ENCODE measurements at places on chromosomes 16 and 17.

- DNase-seq: no peak
These were observed at the start of gene CLDN6 for GRCh38 chr16:3017794-3018506. Gene CLDN6, minus strand, starts transcription at chr16:3018183. Its CDS starts 2,162 bp downstream, at chr16:3016021.

DNA sequence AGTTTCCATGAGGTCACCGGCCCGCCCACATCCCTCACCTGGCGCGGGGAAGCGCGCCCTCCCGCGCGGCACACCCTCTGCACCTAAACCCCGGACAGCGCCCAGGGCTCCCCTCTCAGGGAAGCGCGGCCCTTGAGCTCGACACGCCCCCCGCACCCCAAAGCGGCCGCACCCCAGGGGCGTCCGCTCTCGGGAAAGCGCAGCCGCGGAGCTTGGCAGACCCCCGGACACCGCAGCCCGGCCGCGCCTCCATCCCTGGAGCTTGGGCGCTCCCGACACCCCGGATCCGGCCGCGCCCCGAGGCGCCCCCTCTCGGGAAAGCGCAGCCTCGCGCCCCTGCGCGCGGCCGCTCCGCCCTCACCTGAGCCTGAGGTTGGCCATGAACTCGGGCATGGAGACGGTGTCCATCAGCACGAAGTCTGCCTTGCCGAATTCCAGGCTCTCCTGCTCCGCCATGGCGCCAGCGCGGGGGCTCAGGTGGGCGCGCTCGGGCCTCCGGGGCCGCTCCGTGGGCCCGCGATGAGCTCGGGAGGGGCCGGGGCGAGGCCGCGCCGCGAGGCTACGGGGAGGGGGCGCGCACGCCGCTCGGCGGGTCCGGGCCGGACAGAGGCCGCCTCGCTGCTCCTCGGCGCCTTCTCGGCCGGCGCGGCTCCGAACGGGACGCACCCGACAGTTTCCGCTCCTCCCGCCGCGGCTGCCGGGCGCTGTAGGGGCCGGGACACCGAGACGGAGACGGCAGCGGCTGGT lies at the start of gene MYO1D:
Gene MYO1D, minus strand, starts transcription at position 708 of the 747 bp plus-strand sequence. Its CDS starts 252 bp downstream, at position 456.
- peak; percentile 45 for DNase-seq

GRCh38 chr17:67359960-67360791 lies 6.2 kb downstream of the PSMD12 start:
- DNase-seq: no peak

DNA sequence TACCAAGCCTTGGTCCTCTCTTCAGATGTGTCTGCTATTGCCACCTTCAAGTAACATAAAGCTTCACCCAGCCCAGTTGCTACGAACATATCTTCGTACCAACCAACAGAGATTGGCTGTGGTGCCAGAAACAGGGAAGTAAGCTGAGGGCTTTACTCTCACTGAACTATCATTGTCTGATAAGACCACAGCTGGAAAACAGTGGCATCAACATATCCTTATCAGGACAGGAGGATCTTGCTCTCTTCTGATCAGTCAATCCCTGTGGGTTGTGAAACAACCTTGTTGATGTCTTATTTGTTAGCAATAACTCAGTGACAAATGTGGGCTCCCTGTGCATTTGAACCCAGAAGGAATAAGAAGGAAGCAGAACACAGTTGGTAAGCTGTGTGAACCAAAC lies 446.3 kb upstream of the MAF start:
- no peak for DNase-seq

GRCh38 chr17:27579897-27580321 lies 51.1 kb upstream of the LGALS9 start:
- no peak for DNase-seq

DNA sequence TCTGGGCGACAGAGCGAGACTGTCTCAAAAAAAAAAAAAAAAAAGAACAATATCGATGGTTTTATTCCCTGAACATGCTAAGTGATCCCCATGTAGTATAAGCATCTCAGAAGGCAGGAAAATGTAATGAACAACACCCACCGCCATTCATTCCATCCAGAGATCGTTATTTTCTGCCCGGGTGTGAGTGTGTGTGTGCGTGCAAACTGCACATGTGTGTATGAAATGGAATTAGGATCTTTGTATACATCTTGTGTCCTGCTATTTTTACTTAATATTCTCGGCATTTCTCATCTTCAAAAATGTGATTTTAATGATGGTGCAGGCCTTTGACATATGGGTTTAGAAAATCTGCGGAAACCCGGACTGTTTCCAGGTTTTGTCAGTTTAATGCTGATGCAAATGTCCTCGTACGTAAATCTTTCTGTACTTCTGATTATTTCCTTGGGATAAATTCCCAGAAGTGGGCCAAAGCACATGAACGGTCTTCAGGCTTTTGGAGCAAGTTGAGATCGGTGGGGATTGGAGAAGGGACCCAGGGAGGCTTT lies 254.8 kb downstream of the SEC14L1 start:
- DNase-seq: no peak

- DNase-seq: no peak
These were observed 682.1 kb upstream of the SOX9 start for GRCh38 chr17:71438631-71439146.

DNA sequence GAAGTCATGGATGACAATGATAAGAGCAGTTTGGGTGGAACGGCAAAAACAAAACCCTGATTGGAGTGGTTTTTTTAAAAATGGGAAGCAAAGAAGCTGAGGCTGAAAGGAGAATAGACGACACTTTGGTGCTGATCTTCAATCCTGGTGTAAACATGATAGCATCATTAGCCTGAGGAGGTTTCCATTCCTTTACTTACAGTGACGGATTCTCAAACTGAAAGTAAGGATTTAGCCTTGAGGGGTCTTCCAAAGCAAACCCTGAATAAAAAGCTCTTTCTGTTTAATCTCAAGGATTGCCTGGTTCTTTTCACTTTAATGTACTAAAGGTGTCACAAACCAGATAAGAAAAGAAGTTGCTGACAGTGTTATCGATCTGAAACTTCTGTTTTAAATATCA lies 69.3 kb downstream of the KCNJ2 start:
- DNase-seq: no peak

GRCh38 chr16:69936252-69936651 lies 14.9 kb upstream of the CLEC18A start:
- DNase-seq: no peak

GRCh38 chr17:70313086-70313852 lies 143.9 kb downstream of the KCNJ2 start:
- no peak for DNase-seq

DNA sequence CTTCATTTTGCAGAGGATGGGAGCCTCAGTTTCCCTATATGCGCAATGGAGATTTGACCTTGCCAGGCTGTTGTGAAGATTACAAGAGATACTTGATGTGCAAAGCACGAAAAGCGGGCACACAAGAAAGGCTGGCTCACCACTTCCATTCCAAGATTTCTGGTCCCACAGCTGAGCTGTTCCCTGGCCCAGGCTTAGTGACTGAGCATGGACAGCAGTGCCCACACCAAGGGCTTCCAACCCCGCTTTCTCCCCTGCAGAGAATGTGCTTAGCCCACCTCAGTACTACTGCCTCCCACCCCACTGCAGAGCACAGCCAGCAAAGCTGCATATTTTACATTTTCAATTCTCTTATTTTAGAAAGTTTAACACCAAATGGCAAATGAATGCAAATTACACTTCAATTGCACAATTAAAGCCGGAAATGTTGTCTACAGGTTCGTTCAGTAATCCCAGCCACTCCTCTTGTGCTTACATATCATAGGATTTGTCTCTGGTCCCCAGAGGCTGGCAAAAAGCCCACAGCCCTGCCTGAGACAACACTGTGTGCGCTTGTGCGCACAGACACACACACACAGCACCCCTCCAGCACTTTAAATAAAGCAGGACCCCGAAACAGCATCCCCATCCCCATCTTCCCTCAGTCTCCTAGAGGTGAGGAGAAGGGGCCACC lies 51.8 kb downstream of the VAC14 start:
- no peak for DNase-seq

DNA sequence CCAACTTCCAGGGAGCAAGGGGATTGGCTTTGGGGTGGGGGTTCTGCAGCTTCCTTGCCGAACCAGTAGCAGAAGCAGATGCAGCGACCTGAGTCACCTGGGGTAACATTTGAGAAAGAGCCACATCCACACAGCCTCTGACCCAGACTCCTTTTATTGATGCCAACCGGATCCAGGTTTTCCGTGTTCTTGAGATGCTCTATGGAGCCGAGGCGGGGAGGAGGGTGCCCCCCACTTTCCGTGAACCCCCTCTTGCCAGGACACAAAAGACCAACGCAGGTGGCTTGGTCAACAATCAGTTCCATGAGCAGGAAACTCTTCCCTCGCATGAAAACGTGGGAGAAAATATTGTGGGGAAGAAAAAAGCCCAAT lies 125.8 kb downstream of the C16orf78 start:
- no peak for DNase-seq

DNA sequence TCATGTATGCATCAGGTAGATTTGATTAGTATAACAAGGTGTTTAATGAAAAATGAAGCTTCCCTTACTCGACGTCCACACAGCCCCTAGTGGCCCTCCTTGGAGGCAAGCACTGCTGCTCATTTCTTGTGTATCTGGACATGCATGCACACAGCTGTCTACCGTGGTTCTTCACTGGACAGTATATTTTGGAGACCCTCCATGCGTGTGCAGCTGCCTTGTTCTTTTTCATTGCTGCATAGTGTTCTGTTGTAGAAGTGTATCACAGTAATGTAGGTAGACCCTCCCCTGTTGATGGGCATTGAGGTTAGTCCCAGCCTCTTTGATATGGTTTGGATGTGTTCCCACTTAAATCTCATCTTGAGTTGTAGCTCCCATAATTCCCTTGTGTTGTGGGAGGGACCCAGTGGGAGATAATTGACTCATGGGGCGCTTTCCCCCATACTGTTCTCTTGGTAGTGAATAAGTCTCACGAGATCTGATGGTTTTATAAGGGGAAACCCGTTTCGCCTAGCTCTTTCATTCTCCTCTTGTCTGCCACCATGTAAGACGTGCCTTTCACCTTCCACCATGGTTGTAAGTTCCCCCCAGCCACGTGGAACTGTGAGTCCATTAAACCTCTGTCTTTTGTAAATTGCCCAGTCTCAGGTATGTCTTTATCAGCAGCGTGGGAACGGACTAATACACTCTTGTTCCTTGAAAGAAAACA lies 6.3 kb downstream of the CMIP start:
- no peak for DNase-seq

GRCh38 chr17:78892062-78892456 lies 10.9 kb downstream of the CEP295NL start:
- no peak for DNase-seq

DNA sequence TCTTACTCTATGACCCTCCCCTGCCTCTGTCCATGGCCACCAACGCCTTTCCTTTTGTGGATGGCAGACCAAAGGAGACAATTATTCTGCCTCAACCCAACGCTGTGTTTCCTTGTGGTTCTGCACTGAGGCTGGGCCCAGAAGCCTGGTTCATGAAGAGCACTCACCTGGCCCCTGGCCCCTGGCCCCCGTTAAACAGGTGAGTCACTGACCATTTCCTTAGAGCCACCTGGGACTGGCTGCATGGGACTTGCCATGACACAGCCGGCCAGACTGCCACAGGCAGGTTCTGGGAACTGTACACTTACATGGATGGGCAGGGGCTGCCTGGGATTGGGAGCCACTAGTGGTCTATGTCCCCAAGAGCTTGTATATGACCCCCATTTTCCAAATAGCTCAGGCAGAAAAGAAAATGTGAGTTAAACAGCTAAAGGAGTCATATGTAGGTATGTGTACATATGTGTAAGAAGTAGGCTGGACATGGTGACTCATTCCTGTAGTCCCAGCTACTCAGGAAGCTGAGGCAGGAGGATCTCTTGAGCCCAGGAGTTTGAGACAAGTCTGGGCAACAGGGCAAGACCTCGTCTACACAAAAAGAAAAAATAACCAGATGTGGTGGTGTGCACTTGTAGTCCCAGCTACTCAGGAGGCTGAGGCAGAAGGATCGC lies 181.9 kb upstream of the CACNG5 start:
- no peak for DNase-seq

GRCh38 chr16:87227296-87227951 lies 89.8 kb downstream of the C16orf95 start:
- DNase-seq: no peak

Measured in stimulated activated CD8-positive, alpha-beta memory T cell treated with anti-CD3 and anti-CD28 coated beads, Interleukin-4, amount 100 ng/mL, for 24 hours (primary cell).